ENCODE measurements at places on chromosomes 7 and 10. TPM values are rescaled to one million over a fixed set of nuclear protein-coding genes. Genes with fewer than 3 reads are reported as not detected.

- no peak for DNase-seq
Measured at GRCh38 chr7:3691478-3692158, 390.6 kb downstream of the SDK1 start.

- DNase-seq, result no peak
Measured at GRCh38 chr10:103544657-103545310, 51.3 kb downstream of the NEURL1 start.

DNA sequence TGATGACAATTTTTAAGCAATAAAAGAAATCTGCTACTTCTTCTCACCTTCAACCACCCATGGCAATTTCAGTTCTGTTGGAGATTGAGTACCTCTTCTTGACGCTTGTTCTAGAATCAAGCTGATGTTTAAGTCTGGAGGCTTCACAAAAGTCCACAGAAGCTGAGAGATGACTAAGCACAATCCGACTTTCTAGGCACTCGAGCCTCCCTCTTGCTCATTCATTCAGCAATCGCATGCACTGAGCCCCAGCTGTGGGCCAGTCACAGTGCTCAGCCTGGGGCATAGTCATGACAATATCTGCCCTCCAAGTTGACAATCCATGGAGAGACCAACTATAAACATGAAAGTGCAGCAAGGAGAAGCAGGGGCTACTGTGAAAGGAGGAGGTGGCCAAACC lies 103.2 kb downstream of the IPMK start:
- no peak for DNase-seq

Gene PSD
- 0.75 TPM for polyA plus RNA-seq

Gene SRGN
- 50.5 TPM for polyA plus RNA-seq

DNA sequence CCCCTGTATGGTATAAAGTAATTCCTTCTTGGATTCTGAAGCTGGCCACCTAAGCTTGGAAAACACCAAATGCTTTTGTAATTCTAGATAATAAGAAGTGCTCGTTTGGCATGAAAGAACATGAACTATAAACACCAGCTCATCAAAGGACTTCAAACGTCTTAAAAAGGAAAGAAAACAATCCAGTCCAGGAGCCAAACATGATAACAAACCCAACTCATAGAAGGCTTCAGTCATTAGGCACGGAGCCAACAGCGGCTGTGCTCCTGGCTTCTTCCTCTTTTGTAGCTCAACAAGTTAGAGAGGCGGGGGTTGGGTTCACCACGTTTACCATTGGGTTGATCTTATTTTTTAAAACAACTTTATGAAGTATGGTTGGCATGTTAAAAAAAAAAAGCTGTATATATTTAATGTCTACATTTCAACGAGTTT lies 56.4 kb upstream of the ECHDC3 start:
- no peak for DNase-seq

- no peak for DNase-seq
Measured at GRCh38 chr7:85882335-85882734, 695.5 kb upstream of the SEMA3D start.

- DNase-seq, result no peak
Measured at GRCh38 chr7:131131746-131132431, 195.8 kb upstream of the MKLN1 start.

Gene MCU
- 42.2 TPM for polyA plus RNA-seq

Gene DNAAF5
- 34.7 TPM for polyA plus RNA-seq

- no peak for DNase-seq
Measured at GRCh38 chr10:17749890-17750289, 2.1 kb upstream of the TMEM236 start.

Gene AGBL3
- polyA plus RNA-seq, result 2.7 TPM

- no peak for DNase-seq
Measured at GRCh38 chr7:120990468-120991118, 2.1 kb downstream of the CPED1 start.

Gene TCTN3
- polyA plus RNA-seq, result 36.5 TPM

DNA sequence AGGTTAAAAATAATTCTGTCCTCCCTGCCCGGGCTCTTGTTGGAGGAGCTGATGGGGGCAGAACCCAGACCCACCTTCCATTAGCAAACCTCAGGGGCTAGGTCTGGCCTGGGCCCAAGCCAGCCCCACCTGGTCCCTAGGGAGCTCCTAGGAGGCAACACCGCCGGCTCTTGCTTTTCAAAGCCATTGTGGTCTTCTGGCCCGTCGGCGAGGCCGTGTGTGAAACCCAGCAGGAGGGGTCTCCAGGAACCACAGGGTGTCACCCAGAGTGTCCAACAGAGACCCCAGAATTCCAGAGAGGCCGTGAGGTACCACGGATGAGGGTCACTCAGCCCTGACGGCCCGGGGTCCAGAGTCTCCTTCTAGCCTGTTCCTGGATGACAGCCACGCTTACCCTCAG lies 16.6 kb upstream of the PDGFA start:
- no peak for DNase-seq

GRCh38 chr7:25780904-25781303 lies 371.1 kb upstream of the NFE2L3 start:
- peak; percentile 5 for DNase-seq

DNA sequence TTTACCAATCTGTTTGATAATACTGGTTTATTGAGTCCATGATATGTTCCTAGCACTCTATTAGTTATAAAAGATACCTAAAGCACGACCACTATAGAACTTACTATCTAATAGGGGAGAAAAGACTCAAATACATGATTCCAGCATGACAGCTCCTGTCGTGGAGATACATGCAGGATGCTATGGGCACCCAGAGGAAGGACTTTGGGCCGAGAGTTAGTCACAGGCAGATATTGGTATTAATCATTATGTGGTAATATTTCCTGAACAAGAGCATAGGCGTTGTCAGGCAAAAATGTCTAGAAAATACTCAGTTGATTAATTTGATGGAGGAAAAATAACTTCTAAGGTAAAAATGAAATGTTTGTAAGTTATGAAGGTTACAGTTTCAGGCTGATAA lies 31.8 kb downstream of the CNNM2 start:
- no peak for DNase-seq

Gene FGFBP3
- 3.2 TPM for polyA plus RNA-seq

DNA sequence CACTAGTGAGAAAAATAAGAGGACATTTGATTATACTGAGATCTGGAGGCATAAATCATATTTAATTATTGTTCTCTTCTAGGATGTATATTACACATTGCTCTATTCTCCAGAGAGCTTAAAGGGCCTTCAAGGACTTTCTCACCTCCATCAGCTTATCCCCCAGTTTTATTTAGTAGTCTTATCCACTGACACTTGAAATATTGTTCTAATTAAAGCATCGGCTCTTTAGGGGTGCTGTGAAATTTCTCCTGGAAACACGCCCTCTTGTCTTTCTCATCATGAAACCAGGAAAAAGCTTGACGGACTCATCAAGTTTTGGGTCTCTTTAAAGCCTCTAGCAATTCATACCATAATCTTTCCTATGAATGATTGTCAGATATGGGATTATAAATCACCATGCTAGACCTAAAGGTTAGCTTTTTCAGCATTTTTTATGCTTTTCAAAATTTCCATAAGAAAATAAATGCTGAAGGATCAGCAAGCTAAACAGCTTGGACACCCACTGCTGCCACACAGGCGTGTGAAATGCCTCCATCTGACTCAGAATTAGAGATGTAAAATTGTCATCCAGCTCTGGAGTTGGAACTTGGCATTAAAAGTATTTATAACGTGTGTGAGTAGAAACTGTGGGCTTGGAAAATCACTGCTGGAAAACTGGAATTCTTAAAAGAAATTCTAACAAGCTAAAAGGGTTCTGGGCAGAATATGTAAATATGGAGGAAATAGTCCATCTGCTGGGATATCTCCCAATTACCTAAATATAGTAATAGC lies 216.3 kb downstream of the CHRM2 start:
- no peak for DNase-seq

DNA sequence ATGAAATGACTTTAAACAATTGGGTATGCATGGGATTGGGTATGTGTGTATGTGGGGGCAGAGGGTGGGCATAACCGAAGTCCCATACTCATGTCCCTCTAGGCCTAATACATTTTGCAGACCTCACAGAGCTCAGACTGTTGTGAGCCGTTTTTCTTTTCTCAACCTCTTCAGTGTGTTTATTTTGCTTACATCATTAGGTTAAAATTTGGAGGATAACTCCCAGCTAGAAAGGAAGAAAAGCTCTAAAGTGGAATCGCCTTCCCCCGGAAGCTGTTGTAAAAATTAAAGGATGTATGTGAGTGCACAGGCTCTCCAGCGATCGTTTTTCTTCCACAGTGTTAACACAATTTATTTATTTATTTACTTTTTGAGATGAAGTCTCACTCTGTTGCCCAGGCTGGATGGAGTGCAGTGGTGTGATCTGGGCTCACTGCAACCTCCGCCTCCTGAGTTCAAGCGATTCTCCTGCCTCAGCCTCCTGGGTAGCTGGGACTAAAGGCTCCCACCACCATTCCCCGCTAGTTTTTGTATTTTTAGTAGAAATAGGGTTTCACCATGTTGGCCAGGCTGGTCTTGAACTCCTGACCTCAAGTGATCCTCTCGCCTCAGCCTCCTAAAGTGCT lies 1.5 kb upstream of the H2AZ2 start:
- no peak for DNase-seq

DNA sequence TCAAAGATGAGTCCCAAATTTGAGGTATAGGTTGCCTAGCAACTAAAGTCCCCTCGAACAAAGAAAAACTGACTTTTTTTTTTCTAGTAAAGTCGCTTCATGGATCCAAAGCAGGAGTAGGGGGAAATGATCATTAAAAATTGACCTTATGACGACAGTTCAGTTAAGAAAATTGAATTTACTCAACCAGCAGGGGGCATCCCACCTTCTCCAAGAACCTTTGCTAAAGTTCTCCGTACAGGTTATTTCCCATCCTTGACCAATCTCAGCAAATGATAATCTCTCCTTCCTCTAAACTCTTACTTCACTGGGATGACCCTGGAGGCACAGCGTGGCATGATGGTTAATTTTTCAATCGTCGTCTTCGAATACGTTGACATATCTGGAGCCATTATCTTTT lies 228.3 kb downstream of the CALN1 start:
- peak; percentile 33 for DNase-seq

DNA sequence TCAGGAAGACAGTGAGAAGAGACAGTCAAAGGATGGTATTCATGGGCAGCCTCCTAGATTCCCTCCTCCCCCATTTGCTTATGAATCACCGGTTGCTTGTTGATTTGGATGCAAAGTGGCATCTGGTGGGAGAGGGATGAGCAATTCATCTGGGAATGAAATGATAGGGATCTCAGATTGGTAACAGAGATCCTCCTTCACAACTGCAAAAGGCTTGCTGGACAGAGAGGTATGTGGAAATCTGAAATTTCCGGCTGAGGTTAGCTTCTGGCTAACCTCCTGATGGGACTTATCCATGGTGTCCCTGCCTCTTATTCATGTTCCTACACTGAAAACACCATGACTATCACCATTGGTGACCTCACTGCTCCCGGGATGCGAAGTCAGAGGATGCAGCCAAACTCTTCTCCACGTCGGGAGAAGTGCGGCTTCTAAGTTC lies 48.4 kb upstream of the PODXL start:
- DNase-seq, result peak; percentile 56

DNA sequence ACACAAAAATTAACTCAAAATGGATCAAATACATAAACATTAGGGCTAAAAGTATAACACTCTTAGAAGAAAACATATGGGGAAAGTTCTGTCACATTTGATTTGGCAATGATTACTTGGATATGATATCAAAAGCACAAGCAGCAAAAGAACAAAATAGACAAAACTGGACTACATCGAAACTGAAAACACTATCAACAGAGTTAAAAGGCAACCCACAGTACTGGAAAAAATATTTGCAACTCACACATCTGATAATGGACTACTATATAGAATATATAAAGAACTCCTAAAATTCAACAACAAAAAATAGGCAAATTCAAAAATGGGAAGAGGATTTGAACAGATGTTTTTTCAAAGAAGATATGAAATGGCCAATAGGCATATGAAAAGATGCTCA lies 51.0 kb downstream of the COA1 start:
- DNase-seq, result no peak

DNA sequence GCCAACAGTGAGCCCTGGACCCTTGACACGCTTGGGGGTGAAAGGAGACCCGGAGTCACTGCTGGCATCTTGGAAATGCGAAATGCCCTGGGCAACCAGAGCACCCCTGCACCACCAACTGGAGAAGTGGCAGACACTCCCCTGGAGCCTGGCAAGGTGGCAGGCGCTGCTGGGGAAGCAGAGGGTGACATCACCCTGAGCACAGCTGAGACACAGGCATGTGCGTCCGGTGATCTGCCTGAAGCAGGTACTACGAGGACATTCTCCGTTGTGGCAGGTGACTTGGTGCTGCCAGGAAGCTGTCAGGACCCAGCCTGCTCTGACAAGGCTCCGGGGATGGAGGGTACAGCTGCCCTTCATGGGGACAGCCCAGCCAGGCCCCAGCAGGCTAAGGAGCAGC lies 98.5 kb downstream of the TACC2 start:
- DNase-seq, result no peak

- no peak for DNase-seq
Measured at GRCh38 chr10:97444212-97444611, 1.6 kb downstream of the EXOSC1 start.

- no peak for DNase-seq
Measured at GRCh38 chr7:77353407-77353721, 62.8 kb downstream of the GSAP start.

- no peak for DNase-seq
Measured at GRCh38 chr10:121313119-121313875, 284.9 kb downstream of the FGFR2 start.

GRCh38 chr7:47601881-47602249 lies 20.0 kb upstream of the TNS3 start:
- DNase-seq, result no peak

Gene VSTM4
- 0.22 TPM for polyA plus RNA-seq

- DNase-seq, result no peak
Measured at GRCh38 chr7:129741743-129742213, 130.3 kb downstream of the NRF1 start.

Gene TMEM225B
- polyA plus RNA-seq, result 0.59 TPM

Gene MLXIPL
- 1.8 TPM for polyA plus RNA-seq

DNA sequence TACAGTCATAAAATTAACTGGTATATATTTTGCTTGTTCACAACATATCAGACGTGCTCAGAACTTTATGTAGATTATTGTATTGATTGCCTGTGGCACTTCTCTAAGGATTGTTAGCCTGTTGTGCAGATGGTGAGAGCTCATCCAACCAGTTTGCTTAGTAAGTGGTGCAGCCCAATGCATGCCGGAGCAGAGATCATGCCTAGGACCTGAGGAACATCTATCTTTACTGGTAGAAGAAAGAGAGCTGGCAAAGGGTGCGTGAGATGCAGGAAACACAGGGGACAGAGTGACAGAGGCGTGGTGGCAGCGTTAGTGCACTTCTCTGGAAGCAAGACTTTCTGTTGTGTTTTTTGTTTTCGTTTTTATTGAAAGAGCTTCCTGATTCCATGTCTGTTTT lies 35.9 kb downstream of the CCM2 start:
- no peak for DNase-seq

DNA sequence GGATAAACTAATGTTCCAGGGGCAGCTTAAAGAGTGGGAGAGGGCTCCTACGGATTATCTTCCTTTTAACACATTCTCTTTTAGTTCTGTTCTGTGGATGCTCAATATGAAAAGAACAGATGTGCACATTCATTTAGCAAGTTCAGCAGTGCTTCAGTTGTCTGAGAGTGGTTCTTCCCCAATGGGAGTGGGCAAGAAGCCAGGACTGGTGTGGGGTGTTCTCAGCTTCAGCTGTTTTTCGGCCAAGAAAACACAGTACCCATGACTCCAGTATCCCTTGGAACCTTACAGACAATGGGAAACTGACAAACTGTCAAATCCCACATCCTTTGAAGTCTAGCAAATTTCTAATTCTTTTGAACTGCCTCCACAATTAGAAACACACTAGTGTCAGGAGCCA lies 71.5 kb upstream of the LRRC17 start:
- DNase-seq, result no peak
